Inflammatory macrophage (primary cell): ENCODE measurements at places on chromosomes 7 and 10.

DNA sequence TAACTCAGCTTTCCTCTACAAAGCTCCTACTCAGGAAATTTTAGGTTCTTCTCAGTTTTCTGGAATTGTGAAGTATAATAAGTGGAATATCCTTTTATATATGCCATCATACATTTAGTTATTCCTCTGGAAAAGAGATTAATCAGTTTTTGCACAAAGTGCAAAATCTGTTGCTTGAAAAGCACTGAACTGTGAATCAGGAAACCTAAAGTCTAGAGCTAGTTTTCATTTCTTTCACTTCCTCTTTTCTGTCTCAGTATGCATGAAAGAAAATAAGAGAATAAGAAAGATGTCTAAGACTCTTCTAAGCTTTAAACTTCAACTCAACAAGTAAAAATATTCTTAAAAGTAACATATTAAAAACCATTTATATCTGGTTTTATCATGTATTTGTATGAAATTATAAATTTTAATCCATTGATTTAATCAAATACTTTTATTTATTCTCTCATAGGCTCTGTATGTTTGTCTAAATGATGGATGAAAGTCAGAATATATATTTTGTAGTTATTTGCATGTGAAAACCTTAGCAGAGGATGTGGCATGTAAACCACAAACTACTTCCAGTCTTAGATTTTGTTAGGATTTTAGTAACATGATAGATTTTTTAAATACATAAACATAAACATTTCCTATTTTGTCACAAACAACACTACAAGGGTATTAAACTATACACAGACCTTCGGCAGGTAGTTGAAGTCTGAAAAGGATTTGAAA lies 1073.0 kb downstream of the XPNPEP1 start:
- peak; percentile 14 for DNase-seq

GRCh38 chr7:2520761-2521290 lies 1.3 kb downstream of the LFNG start:
- DNase-seq, result no peak

GRCh38 chr7:12322903-12323300 lies 80.8 kb downstream of the VWDE start:
- DNase-seq, result no peak

GRCh38 chr7:89773611-89774010 lies 380.7 kb upstream of the STEAP1 start:
- DNase-seq, result no peak

- no peak for DNase-seq
Measured at GRCh38 chr7:44152971-44153947, 12.1 kb upstream of the MYL7 start.
